GM18507 (cell line): ENCODE measurements at places on chromosomes 11 and 22.

GRCh38 chr11:73945396-73945795 is 5.4 kb upstream of the DNAJB13 start:
- DNase-seq: no peak

GRCh38 chr22:32205974-32206773 is 1.3 kb upstream of the RFPL2 start:
- DNase-seq: no peak

GRCh38 chr11:124801014-124801413 is 808 bp upstream of the MSANTD2 start:
- no peak for DNase-seq

GRCh38 chr11:96990914-96991313 is 601.1 kb downstream of the JRKL start:
- DNase-seq: no peak

DNA sequence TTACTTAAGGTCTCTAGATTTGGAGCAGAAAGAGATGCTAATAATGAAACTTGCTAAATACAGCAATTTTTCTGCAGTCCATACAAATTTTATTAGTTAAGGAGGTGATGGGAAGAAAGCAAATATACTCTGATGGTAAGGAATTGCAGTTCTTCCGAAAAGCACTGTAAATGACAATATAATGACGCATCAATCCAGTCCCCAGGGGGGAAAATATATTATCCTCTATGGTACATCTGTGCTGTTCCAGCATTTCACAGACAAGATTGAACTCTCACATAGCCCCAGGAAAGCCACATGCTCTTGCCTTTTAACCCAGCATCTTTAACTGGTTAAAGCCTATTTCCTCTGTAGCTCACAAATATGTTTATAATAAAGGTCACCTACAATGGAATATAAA is 416.6 kb upstream of the CCDC90B start:
- DNase-seq: no peak

DNA sequence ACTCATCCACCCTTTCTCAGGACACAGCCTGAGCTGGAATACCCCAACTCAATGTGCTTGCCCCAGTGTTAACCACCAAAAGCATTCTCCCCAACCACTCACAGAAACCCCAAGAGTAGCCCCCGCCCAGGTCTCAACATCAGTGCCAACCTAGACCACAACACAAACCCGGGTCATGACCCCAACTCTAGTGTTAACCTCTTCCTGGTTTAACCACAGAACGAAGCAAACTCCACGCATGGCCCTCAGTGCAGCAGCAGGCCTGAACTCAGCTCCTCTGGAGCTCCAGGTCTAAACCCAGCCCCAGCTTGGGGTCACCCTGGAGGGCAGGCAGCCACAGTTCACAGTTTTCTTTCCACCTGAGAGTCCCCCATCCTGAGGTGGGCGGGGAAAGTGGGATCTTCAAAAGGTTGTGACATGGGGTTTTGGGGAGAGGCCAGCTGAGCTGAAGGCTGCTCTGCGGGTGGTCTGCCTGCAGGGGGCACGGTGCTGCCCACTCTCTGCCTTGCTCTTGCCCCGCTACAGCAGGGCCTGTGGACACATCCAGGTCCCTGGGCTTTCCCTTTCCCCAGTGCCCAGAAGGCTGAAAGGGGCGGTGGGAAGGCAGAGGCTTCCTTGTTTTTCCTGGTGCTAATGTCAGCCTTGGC is 37.9 kb downstream of the NECTIN1 start:
- DNase-seq: no peak
